Stimulated activated CD4-positive, alpha-beta T cell treated with anti-CD3 and anti-CD28 coated beads, TNF-alpha, amount 100 ng/mL, for 4 hours (primary cell): ENCODE measurements at places on chromosomes 6 and 20.

GRCh38 chr6:1726341-1726768, 116.6 kb downstream of the FOXC1 start:
- DNase-seq, result no peak

- no peak for DNase-seq
Measured at GRCh38 chr20:10715035-10715434, 41.2 kb upstream of the JAG1 start.

DNA sequence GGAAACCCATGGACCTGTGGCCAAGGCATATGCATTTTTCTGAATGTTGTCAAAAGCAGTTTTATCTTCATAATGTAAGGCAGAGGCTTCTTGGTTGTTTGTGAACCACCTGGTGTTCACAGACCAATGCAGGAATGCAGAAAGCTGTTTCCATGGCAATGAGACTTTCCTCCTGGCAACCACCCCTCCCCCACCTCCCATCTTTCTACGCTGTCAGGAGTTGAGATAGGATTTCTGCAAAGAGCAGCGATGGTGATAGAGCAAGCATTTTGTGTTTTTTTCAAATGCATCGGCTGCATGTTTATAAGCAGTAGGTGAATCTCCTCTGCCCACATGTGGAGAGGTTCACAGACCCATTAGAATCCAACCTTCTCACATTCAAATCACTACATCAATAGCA, 114.1 kb upstream of the SMLR1 start:
- DNase-seq, result no peak

- DNase-seq, result no peak
Measured at GRCh38 chr6:91497770-91498169, 910.9 kb upstream of the MAP3K7 start.

DNA sequence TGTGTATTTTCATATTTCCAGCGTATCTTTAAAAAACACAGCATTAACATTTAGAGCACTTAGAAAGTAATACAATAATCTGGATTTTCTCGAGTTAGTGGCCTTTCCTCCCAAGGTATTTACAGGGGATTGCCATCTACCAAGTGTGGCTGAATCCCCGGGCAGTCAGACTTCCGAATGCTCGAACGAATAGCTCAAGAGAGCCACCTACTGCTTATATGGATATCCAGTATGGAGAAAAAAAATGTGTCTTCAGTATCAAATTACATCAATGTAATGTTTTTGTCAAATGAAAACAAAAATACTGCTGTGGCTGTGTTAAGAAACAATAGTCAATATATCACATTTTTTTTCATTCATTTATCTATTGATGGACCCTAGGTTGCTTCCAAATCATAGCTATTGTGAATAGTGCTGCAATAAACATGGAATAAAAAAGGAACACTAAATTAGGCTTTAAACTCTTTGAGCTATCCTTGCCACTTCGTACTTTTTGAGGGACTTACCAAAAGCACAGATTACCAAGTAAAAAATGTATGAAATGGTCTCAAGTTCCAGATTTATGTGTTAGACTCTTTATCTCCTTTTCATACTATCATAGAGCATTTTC, 654.5 kb upstream of the PTCHD4 start:
- no peak for DNase-seq

DNA sequence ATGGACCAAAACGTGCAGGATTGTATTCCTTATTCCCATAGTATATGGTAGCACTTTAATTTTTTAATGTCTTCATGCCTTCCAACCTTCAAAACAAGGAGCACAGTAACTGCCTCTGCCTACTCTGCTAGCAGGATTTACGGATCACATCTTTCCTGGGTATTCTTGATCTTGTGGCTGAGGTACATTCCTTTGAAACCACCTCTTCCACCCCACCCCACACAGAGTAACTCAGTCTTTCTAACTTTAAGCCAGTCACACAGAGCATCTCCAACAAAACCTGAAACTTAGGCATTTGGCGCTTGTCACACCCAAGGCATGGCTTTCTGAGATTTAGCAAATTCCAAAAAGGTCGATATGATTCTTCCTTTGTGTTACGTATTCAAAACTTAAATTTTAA, 2.3 kb upstream of the ID4 start:
- DNase-seq, result no peak

DNA sequence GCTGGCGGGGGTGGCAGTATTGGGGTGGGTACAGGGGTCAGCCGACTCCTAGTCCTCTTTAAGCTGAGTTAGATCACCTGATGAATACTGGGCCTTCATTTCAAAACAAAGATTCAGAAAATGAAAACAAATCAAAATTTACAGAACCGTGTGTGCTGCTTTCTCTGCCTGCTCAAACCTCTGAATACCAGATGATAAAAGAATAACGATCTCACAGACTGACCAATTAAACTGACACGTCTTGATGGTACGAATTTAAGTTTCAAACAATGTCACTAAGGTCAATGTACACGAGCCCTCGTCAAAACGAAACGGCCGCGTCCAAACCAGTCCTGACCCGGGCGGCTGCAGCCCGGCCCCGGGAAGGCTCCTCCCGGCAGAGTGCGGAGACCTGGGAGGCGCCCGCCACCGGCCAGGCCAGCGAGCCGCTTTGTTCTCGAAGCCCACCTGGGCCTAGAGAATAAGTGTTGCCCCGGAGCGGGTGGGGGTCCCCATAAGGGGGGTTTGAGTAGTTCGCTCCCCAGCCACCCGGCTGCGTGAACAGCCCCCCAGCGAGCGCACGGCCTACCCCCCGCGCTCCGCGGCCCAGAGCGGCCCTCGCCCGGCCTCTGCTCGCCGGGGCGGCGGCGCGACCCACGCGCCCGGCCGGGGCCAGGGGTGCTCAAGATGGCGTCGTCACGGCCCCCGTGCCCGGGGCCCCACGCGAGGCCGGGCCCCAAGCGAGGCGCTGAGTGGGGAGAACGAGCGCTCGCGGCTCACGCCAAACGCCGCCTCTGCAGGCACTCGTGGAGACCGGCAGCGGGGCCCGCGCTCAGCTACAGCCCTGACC, 728 bp downstream of the PSMA7 start:
- DNase-seq, result no peak

GRCh38 chr6:111113336-111114086, 26.2 kb downstream of the SLC16A10 start:
- DNase-seq, result no peak

- DNase-seq, result no peak
Measured at GRCh38 chr20:59141818-59142581, 21.6 kb upstream of the ZNF831 start.

- no peak for DNase-seq
Measured at GRCh38 chr6:124682751-124683150, 279.5 kb upstream of the RNF217 start.

GRCh38 chr6:36627801-36628246, 33.7 kb downstream of the SRSF3 start:
- no peak for DNase-seq

GRCh38 chr6:42440778-42441696, 10.7 kb downstream of the TRERF1 start:
- no peak for DNase-seq

GRCh38 chr20:5650280-5650691, 99.9 kb upstream of the SHLD1 start:
- DNase-seq, result no peak

GRCh38 chr20:32918751-32919150, 60.0 kb downstream of the EFCAB8 start:
- DNase-seq, result no peak

DNA sequence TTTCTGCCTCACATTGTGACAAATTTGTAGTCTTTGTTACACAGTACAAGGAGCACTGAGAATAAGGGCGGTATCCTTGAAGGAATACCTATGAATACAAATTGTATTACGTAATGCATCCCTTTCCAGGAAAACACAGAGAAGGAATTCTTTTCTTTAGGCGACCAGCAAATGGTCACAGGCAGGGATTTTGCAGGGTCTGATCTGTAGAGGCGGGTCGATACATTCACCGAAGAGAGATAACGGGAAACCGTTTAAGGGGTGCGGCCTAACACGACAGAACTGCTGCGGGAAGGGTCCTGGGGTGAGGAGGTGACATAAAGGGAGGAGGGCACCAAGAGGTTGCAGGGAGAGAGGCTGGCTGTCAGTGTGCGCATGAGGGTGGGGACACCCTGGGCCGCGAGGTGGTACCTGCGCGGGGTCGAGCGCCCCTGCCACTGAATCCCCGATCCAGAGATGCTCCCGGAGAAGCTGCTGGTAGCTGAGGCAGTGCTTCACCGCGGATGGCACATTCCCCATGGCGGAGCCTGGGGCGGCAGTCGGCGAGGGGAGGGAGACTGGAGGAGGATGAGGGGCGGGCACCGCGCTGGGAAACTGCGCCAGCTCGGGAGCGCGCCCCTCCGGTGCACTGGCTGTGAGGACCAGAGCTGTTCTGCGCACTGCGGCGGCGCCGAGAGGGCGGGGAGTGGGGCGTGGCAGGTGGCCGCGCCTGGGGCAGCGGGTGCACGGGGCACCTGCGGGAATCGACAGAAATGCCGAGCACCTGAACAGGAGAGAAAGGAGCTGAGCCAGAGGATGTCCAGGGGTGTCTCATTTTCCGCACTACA, at the start of gene HMGCLL1:
HMGCLL1 (minus strand) TSS at position 656 of the 827 bp plus-strand sequence; CDS start at position 519, 137 bp downstream.
- no peak for DNase-seq

DNA sequence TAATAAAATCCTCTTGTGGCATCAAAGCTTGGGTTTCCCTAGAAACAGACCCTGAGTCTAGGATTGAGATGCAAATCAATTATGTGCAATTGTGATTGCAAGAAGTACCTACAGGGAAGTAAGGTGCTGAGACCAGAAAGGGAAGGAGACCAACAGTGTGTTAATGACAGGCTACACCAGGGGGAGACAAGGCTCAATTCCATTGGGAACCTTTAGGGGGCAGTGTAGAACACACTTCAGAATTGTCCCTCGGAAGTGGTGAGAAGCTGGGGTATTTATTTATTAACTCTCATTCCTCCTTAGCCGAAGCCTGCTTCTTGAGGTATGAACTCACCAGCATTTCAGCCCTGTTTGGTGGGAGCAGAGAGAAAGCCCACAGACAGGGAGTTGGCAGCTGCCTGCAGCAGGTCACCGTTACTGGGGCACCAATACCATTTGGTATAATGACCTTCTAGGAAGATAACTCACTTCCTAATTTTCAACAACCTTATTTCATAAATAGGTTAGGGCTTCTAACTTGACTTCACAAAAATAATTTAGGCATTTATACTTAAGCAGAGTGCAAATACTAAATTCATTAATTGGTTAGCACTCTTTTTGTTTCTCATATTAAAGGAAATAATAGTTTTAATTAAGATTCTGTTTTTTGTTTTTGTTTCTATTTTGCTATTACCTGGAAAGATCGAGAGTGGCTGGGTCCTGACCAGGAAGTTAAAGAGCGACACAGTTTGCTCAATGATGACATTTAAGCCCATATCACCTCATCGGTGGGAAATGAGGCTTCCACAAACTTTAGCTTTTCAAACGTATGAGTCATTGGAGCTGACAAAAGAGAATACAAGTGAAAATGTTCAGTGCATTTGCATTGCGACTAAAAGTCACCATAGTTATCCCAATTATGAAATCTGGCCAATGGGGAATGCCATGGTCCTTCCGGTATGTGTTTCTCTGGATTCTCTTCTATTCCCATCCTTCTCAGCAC, 94.8 kb downstream of the BTBD3 start:
- DNase-seq, result no peak
